ENCODE measurements at places on chromosomes 3 and 15.

- DNase-seq, result no peak
Measured at GRCh38 chr3:100384733-100385525, 16.0 kb downstream of the TOMM70 start.

- DNase-seq, result no peak
Measured at GRCh38 chr3:28328188-28329151, 20.1 kb upstream of the ZCWPW2 start.

DNA sequence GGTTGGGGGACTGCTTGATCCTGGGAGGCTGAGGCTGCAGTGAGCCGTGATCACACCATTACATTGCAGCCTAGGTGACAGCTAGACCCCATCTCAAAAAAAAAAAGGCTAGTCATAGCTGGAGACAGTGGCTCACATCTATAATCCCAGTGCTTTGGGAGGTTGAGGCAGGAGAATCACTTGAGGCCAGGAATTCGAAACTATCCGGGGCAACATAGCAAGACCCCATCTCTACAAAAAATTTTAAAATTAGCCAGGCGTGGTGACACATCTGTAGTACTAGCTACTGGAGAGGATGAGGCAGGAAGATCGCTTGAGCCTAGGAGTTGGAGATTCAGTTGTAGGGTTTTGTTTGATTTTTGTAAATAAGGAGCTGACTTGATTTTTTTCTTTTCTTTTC lies 45.6 kb downstream of the KNL1 start:
- no peak for DNase-seq

DNA sequence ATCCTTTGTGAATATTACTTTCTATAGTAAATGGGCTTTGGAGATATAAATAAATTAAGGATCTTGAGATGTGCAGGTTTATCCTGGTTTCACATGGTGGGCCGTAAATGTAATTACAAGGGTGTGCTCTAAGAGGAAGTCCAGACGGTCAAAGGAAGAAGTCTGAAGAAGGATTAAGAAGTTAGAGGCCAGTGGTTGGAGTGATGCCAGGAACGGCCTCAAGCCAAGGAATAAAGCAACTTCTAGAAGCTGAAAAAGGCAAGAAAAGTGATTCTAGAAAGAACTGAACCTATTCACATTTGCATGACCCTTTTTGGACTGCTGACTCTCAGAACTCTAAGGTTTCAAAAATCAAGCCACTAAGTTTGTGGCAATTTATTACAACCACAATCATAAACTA lies 981.3 kb upstream of the ALCAM start:
- no peak for DNase-seq
